Activated CD8-positive, alpha-beta memory T cell treated with anti-CD3 and anti-CD28 coated beads, Interleukin-2, amount 10 ng/mL, durations not matched to agents 7 days and 5 days (primary cell): ENCODE measurements at places on chromosomes 3 and 15. TPM values are rescaled to one million over a fixed set of nuclear protein-coding genes. Genes with fewer than 3 reads are reported as not detected.

DNA sequence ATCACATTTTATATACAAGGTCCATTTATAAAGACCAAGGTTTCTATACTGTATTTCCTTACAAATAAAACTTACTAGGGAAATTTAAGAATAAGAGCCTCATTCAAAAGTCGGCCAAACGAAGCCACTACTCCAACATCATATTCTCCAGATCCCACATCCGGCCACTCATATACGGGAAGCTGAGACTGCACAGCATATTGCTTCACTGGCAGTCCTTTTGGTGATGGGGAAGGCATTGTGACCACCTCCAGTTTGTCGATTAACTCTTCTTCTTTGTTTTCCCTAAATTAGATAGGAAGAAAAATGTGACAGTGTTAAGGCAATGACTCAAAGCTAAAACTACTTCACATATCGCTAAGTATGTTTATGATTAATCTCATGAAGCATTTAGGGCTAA is 2.7 kb downstream of the MTFMT start:
- peaks cover 14% of the 10 kb centered on the region for H3K4me1 ChIP-seq
- H3K36me3 ChIP-seq, result peaks cover 19% of the 10 kb centered on the region
- DNase-seq, result no peak
- no peak overlapping the region for H3K4me3 ChIP-seq
- H3K27me3 ChIP-seq, result peaks cover 7% of the 10 kb centered on the region

The XCR1 gene
- not detected for total RNA-seq

The CD200 gene
- 3.6 TPM for total RNA-seq

DNA sequence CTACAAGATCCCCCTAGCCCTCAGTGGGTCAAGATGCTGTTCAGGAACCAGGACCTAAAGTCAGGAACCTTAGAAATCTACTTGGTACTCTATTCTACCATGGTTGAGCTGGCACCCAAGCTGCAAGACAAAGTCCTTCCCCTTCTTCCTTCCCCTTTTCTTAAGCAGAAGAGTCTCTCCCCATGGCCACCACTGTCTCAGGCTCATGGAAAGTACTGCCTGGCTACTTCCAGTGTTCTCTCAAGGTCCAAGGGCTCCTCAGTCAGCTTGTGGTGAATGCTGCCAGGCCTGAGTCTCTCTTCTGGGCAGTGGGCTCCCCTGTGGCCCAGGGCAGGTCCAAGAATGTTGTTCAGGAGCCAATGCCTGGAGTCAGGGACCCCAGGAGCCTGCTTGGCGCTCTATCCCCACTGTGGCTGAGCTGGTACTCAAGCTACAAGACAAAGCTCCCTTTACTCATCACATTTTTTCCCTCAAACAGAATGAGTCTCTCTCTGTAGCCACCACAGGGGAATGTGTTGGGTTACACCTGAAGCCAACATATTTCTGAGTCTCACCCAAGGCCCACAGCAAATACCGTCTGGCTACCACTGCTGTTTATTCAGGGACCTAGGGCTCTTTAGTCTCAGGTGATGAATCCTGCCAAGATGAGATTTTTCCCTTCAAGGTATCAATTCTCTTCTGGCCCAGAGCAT is 18.1 kb upstream of the SLC27A2 start:
- no peak overlapping the region for H3K27ac ChIP-seq
- DNase-seq, result no peak
- H3K4me3 ChIP-seq, result no peak overlapping the region
- peaks cover 5% of the 10 kb centered on the region for H3K4me1 ChIP-seq
- peaks cover 21% of the 10 kb centered on the region for H3K27me3 ChIP-seq
- peaks cover 34% of the 10 kb centered on the region for H3K36me3 ChIP-seq

- no peak overlapping the region for H3K27ac ChIP-seq
- no peak overlapping the region for H3K4me3 ChIP-seq
- no peaks in the 10 kb centered on the region for H3K36me3 ChIP-seq
- no peak for DNase-seq
- peaks cover 2% of the 10 kb centered on the region for H3K27me3 ChIP-seq
Measured at GRCh38 chr15:85837011-85837433, 42.3 kb upstream of the KLHL25 start.

DNA sequence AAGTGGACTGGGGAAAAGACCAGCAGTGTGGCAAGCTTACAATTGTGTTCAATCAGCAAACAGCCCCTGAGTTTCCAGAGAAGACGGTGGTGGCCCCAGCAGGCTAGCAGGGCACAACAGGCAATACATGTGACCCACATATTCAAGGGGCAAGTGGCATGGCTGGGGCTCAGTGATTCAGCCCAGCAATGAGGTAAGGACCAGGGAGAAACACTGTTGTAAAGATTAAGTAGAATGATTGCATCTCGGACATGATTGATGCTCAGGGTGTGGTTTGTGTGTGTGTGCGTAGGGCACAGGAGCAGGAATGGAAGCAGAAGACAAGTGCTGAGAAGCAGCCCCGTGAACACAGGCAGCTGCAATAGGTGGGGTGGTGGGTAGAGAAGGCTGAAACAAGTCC is 37.9 kb downstream of the KLHL6 start:
- peaks cover 28% of the 10 kb centered on the region for H3K36me3 ChIP-seq
- DNase-seq, result no peak
- peak overlapping the region; percentile 71 for H3K27ac ChIP-seq
- H3K27me3 ChIP-seq, result no peaks in the 10 kb centered on the region

The NR2E3 gene
- total RNA-seq, result not detected

GRCh38 chr3:167861649-167862048 is 126.1 kb downstream of the SERPINI1 start:
- no peaks in the 10 kb centered on the region for H3K4me1 ChIP-seq
- DNase-seq, result no peak
- H3K27me3 ChIP-seq, result peaks cover 3% of the 10 kb centered on the region
- H3K36me3 ChIP-seq, result no peaks in the 10 kb centered on the region
- H3K27ac ChIP-seq, result no peak overlapping the region

GRCh38 chr3:185342459-185343174 is 20.3 kb upstream of the MAP3K13 start:
- peak overlapping the region; percentile 56 for H3K27ac ChIP-seq
- no peak overlapping the region for H3K4me3 ChIP-seq
- H3K36me3 ChIP-seq, result no peaks in the 10 kb centered on the region

The GHSR gene
- total RNA-seq, result not detected

- H3K27ac ChIP-seq, result no peak overlapping the region
- peaks cover 20% of the 10 kb centered on the region for H3K27me3 ChIP-seq
- peaks cover 13% of the 10 kb centered on the region for H3K4me1 ChIP-seq
- H3K4me3 ChIP-seq, result no peak overlapping the region
- no peaks in the 10 kb centered on the region for H3K36me3 ChIP-seq
Measured at GRCh38 chr3:179266701-179267211, 15.8 kb upstream of the KCNMB3 start.

The PSMA4 gene
- 278 TPM for total RNA-seq

The BUB1B gene
- 89.5 TPM for total RNA-seq

DNA sequence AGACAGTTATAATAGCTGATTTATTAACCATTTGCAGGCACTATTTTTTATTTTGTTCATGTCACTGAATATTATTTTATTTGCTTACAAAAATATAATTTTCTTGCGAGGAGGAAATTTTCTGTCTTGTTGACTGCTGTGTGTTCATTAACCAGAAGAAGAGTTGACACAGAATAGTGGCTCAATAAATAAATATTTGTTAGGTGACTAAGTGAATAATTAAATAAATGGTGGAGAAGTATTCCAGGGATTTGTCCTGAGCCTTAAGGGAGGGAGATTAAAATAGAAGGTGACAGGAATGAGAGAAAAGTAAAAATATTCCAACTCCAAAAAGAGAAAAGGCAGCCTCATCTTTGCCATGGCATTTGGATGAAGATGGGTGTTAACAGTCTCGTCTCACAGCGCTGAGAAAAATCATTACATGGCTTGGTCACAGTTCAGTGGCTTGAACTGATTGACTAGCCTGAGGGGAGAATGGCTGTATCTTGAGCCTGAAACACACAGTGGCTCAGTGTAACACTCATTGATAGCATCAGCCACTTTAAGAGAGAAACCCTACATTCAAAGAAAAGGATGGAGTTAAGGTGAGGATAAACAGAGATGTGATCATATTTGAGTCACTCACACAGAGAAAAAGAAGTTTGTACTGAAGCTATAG is 449.9 kb upstream of the NAALADL2 start:
- DNase-seq, result no peak
- no peaks in the 10 kb centered on the region for H3K36me3 ChIP-seq
- H3K27ac ChIP-seq, result no peak overlapping the region
- no peaks in the 10 kb centered on the region for H3K27me3 ChIP-seq
- H3K4me1 ChIP-seq, result no peaks in the 10 kb centered on the region
